Left renal pelvis (tissue), 4 donors: ENCODE measurements at places on chromosomes 3 and 15.

DNA sequence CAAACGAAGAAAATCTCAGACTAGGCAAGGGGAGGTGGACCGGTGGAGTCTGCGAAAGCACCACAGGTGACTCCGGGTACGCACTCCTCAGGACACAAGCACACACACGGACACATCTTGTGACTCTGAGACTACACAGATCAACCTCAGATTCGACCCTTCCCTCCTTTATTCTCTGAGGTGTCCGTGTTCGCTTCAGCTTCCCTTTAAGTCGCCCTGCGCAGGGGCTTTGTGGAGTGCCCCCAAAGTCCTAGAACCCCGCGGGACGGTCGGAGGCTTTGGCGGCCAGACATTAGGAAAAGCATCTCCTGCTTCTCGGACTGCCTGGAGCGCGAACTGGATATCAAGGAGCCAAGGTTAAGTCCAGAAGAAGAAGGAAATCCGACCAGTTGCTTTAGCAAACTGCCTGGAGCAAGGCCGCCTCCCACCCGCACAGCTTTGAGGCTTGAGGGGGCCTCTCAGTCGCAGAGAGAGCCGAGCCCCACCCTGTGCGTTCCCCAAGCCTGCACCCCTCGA is 730 bp downstream of the DGKG start:
- DNase-seq = no peak

GRCh38 chr3:140122183-140122582 is 187.2 kb downstream of the CLSTN2 start:
- no peak for DNase-seq

DNA sequence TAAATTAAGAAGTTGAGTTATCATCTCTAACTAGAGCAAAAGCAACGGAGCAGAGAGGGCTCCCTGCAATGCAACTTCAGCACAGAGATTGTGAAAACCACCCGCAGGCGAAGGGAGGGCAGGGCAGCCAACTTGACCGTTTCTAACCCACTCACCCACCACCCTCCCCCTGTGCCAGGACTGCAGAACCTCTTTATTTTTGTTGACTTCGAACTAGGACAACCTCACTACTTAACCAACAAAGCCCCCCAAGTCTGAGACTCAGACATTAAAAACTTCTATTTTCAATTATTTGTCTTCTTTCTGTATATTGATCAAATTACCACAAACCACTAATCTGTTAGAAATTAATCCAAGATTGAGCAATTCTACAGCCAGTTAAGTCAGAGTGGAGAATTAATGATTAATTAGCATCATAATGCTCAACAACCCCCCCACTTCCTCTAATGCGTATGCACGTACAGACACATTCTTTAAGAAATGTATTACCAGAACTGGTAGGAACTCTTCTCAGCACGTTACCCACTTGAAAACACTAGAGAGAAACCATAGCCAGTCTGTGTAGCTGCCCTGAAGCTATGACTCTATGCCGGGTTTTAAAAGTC is 2.0 kb downstream of the MGLL start:
- no peak for DNase-seq

GRCh38 chr15:83570756-83571155 is 83.2 kb upstream of the ADAMTSL3 start:
- DNase-seq = no peak

DNA sequence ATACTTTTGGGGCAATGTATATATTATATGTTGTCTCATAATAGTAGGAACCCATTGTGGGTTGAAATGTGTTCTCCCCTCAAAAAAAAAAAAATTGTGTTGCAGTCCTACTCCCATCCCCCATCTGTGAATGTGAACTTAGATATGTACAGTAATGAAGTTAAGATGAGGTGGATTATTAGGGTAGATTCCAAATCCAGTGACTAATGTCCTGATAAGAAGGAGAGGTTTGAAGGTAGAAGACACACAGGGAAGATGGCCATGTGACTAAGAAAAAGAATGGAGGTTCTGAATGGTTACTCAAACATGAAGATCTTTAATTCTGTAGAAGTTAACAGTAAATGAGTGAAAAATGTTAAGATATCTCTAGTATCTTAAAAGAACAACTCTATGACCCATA is 3.0 kb upstream of the ATOSA start:
- no peak for DNase-seq

GRCh38 chr3:185859294-185859972 is 34.6 kb upstream of the IGF2BP2 start:
- no peak for DNase-seq

DNA sequence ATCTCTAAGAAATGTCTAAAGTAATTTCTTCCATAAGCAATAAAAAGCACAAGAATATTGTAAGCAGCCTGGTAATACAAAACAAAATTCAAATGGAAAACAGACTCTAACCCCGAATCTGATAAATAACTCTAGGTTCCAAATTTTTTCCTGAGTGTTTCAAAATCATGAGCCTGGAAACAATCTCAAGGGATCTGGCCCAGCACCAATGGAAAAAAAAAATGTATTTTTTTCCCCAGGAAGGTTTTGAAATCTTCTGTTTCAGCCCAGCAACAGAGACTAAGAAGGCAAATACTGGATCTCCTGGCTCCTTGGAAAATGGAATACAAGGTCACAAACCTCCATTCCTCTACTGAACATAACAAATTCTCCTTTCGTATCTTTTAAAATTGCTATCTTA is 13.0 kb downstream of the TBC1D2B start:
- DNase-seq = no peak

DNA sequence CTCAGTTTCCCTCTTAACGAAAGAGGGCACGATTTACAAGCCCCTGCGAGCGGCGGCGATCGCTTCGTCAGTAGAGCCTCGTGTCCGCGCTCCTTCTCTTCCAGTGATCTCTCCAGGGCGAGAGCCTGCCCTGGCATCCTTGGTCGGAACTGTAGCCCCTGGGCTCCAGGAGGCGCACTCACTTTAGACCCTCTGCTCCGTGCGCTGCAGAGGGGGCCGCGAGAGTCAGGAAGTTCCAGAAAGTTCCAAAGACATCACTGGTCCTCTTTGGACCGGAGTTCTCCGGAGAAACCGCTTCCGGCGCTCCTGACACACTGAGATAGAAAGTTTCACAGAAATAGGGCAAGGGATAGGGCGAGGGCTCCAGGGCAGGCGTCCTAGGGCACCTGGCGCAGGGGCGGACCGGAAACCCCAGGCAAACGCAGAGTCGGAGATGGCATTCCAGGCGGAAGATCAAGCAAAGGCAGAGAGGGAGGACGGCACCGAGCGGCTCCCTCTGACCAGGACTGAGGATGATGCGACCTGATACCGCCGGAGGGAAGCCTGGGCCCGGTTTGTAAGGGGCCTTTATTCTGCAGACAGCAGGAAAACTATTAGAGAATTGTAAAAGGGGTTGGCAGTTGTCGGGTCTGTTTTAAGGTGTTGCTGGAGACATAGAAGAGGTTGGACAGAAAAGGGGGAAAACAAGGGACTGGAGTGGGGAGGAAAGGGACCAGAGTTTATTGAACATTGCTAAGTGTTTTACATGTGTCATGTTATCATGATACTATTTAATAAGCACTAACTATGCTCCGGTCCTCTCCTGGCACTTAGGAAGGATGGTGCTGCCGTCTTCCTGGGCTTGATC is 1.3 kb upstream of the CPEB1 start:
- no peak for DNase-seq

GRCh38 chr3:73813291-73813690 is 188.6 kb upstream of the PDZRN3 start:
- no peak for DNase-seq

DNA sequence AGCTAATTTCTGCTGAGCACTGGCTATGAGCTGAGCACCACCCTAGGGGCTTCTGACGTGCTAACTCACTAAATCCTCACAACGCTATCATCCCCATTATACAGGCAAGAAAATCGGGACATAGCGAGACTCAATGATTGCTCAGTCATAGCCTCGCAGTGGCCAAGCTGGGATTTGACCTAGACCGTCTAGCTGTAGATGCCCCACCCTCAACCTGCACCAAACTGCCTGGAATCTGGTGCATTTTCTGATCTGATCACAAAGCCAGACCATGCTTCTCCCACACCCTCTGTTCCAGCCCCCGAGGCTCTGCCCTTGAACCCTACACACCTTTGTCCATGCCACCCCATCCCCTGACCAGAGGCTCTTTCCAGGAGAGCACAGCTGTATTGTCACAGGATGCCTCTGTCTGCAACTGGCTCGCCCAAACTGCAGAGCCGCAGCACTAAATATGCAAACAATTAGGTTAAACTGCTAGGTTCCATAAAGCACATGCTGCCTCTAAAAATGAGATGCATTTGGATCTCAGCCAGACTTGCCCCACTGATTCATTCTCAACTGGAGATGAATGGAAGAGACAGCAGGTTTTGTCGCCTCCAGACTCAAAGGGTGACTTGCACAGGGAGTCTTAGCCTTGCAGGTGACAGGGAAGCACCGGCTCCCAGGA is 95.2 kb downstream of the NUP210 start:
- no peak for DNase-seq

- DNase-seq = no peak
Measured at GRCh38 chr3:183369627-183370026, 58.8 kb downstream of the MCF2L2 start.

DNA sequence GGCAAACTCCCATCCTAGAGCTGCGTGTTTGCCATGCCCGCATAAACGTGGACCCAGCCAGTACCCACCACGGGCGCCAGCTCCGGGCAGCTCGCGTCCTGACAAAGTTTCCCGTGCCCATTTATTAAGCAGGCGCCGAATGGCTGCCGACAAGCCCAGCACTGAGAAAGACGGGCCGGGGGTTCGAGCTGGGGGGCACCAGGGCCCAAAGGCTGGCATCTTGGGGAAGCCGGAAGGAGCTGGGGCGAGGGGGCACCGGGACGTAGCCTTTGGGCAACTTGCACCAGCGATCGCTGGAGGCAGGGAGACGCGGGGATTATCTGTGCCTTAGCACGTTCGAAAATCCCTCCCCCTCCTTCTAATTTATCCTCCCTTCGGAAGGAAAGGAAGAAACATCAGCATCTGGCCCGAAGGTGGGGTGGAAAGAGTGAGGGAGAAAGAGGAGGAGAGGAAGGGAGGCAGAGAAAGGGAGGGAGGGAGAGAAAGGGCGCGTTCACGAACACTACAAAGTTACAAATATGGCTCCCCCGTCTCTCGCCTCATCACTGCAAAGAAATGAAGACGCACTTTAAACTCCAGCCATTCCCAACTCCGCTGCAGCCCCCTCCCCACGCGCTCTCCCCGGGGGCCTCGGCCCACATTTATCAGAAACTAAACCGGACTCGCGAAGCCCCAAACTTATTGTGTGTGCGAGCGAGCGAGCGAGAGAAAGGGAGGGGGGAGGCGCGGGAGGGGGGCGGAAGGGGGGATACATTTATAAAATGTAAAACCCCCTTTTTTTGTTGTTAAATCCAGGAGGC is 1.0 kb downstream of the ANP32A start:
- peak; percentile 71 for DNase-seq

DNA sequence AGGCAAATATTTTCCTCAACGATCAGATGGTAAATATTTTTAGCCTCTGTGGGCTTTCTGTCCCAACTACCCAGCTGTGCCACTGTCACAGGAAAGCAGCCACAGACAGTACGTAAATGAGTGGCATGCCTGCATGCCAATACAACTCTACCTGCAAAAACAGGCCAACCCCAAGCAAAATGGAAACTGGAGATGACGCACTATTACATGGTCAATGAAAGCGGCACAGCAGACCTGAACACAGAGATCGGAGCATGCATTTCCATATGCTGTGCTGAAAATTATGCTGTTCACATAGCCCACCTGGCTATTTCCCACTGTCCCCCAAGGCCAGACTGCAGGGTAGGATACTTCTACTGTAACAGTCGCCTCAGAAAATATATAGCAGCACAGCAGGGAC is 57.8 kb downstream of the HERC2 start:
- no peak for DNase-seq

GRCh38 chr3:23665741-23666140 is 140.0 kb upstream of the UBE2E1 start:
- DNase-seq = no peak

DNA sequence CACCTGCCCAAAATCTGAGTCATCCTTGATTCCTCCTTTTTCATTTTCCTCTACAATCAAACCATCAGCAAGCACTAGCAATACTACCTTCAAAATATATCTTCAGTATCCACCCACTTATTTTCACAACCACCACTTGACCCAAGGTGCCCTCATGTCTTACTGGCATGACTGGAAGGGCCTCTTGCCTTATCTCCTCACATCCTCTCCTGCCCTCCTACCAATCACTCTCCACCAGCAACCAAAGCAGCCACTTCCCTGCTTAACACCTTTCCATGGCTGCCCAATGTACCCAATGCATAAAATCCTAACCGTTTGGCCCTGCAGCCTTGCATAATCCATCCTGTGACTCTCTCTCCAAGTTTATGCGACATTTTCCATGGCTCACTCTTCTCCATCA is 76.0 kb downstream of the MTHFS start:
- no peak for DNase-seq

DNA sequence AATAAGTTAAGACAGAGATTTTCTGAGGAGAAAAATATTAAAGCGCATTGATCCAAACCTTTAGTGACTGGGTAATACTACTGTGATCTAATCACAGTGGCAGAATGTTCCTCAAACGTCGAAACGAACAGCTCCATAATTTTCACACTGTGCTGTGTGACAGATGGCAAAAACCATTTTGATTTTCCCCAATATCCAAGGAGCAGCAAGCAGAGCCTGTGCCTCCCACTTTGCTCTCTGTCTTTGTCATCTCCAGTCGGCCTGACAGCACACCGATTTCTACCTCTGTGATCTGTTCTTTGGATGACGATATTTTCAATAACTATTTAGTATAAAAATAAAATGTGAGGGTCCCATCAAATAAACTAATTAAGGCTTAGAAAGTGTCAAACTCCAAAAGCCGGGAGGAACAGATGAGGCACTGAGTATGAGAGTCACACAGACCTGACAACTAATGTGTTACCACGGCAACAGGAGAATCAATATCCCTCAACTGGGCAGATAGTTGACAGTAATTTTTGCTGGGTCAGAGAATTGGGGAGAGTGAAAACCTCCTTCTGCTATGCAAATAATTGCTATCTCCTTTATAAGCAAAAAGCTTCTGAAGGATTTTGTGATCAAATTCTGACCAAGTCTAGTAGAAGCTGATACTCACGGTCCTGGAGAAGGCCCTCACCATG is 489.1 kb upstream of the CFAP20DC start:
- DNase-seq = no peak

DNA sequence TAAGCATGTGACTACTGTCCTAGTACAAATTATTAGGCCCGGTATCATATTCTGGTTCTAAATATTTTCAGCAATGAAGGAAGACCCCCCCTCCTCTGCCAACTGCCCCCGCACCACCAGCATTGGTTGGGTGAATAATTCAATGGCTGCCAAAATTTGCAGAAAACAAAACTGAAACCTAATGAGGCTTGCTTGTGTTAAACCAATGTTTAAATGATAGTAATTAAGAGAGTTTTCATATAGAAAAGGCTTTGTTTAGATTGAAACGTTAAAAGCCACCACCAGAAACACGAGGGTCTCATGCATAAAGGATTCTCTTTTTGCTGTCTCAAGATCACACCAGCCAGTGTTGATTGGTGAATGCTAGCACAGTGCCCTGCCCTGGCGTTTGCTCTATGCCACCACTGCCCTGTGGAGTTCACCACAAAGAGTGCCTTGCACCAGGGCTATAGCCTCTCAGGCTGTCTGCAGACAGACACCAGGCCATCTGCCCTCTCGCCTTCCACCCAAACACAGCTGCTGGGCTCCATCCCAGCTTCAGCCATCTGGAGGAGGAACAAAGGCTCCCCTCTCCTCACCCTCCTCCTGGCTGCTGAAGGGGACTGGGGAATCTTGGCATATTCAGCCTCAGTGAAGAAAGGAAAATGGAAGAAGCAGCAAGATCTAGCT is 200.3 kb upstream of the PFN2 start:
- no peak for DNase-seq
